CD4-positive, alpha-beta T cell (primary cell): ENCODE measurements at places on chromosomes 7 and 10. TPM values are rescaled to one million over a fixed set of nuclear protein-coding genes. Genes with fewer than 3 reads are reported as not detected.

Gene MNX1
- not detected for total RNA-seq

Gene RAPGEF5
- total RNA-seq, result not detected

GRCh38 chr7:126001349-126001748 is 1071.7 kb upstream of the POT1 start:
- DNase-seq, result no peak
- no peak overlapping the region for H3K27ac ChIP-seq

- H3K36me3 ChIP-seq, result no peaks in the 10 kb centered on the region
- H3K27me3 ChIP-seq, result no peaks in the 10 kb centered on the region
- no peaks in the 10 kb centered on the region for H3K4me1 ChIP-seq
- no peak for DNase-seq
Measured at GRCh38 chr7:157795199-157795598, 458.4 kb downstream of the DNAJB6 start.

DNA sequence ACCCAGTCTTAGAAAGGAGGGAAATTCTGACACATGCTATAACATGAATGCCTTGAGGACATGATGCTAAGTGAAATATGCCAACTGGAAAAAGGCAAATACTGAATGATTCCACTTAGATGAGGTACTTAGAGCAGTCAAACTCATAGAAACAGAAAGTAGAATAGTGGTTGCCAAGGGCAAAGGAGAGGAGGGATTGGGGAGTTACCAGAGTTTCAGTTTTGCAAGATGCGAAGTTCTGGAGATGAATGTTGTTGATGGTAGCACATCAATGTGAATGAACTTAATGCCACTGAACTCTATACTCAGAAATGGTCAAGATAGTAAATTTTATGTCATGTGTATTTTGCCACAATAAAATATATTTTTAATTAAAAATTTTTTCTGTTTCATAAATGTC is 38.9 kb downstream of the DRGX start:
- no peak for DNase-seq
- no peak overlapping the region for H3K4me3 ChIP-seq
- no peaks in the 10 kb centered on the region for H3K4me1 ChIP-seq
- H3K36me3 ChIP-seq, result no peaks in the 10 kb centered on the region
- H3K27ac ChIP-seq, result no peak overlapping the region

DNA sequence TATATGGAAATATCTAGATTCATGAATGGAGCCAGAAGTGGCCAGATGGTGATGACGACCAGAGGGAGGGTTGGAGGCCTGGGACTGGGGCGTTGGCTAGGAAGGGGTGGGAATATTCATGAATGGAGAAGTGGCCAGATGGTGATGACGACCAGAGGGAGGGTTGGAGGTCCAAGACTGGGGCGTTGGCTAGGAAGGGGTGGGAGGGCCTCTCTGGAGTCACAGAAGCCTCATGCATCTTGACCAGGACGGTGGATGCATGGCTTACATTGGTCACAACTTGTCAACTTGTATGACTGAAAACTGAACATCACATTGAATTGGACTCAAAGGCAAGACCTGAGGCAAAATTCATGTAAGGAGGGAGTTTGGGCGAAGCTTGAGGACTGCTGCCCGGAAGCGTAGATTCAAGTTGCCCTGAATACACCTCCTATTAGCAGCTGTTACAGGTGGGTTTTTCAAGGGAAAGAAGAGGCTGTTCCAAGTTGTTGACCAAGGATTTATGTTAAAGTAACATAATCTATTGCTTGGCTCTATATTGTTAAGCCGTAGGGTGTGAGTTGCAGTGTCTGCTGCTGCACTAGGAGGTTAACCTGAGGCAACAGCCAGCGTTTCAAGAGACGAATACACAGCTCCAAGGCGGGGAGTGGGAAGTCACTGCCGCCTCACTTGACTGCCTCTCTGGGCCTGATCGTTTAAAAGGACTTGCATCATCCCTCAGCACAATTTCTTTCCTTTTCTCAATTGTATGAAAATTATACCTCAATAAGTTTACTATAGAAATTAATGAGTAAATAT is 55.1 kb upstream of the FAM20C start:
- no peaks in the 10 kb centered on the region for H3K36me3 ChIP-seq
- H3K4me3 ChIP-seq, result no peak overlapping the region
- H3K27ac ChIP-seq, result no peak overlapping the region
- H3K4me1 ChIP-seq, result no peaks in the 10 kb centered on the region
- H3K27me3 ChIP-seq, result no peaks in the 10 kb centered on the region
- DNase-seq, result no peak

GRCh38 chr7:39504963-39505362 is 61.2 kb upstream of the YAE1 start:
- peaks cover 4% of the 10 kb centered on the region for H3K4me1 ChIP-seq
- H3K27ac ChIP-seq, result no peak overlapping the region
- no peak overlapping the region for H3K4me3 ChIP-seq

DNA sequence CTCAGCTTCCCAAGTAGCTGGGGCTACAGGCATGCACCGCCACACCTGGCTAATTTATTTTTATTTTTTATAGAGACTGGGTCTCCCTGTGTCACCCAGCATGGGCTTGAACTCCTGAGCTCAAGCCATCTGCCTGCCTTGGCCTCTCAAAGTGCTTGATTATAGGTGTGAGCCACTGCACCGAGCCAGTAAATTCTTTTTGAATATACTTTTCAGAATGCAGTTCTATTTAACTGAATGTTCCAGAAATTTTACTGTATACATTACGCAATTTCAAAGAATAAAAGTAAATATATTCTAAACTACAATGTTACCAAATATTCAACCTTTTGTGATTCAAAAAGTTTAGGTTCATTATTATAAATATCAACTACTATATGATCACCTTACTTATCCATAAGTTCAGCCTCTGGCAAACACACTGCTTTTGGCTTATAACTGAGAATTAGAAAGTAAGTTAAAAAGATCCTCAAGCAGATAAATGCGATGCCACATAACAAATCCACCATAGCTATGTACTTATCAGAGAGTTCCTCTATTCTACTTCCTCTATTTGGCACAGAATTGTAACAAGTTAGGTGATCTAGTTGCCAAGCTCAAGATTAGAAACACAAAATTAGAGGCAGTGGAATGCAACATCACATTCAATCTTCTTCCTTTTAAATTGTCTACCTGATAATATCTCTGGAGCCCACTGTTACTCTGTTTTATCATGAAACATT is 118.2 kb downstream of the ANK3 start:
- DNase-seq, result no peak
- no peaks in the 10 kb centered on the region for H3K27me3 ChIP-seq
- no peaks in the 10 kb centered on the region for H3K4me1 ChIP-seq
- H3K36me3 ChIP-seq, result peaks cover 4% of the 10 kb centered on the region

DNA sequence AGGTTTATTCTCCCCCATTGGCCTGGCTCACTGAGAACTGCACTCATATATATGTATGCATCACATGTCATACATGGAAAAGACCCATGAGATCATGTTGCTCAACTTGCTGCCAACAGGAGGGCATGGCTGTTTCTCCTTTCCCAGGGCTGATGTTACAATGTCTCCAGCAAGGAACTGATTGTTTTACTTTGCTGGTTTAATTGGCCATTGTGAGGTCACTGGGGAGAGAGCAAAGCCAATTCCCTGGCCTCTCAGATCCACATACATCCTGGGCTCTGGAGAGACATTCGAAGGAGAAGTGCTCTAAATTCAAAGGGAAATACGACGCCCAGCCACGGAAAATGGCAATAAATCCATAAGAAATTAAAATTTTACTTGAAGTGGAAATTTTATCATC is 287.8 kb downstream of the WDR11 start:
- DNase-seq, result no peak
- H3K4me1 ChIP-seq, result no peaks in the 10 kb centered on the region
- no peak overlapping the region for H3K4me3 ChIP-seq
- no peaks in the 10 kb centered on the region for H3K27me3 ChIP-seq

DNA sequence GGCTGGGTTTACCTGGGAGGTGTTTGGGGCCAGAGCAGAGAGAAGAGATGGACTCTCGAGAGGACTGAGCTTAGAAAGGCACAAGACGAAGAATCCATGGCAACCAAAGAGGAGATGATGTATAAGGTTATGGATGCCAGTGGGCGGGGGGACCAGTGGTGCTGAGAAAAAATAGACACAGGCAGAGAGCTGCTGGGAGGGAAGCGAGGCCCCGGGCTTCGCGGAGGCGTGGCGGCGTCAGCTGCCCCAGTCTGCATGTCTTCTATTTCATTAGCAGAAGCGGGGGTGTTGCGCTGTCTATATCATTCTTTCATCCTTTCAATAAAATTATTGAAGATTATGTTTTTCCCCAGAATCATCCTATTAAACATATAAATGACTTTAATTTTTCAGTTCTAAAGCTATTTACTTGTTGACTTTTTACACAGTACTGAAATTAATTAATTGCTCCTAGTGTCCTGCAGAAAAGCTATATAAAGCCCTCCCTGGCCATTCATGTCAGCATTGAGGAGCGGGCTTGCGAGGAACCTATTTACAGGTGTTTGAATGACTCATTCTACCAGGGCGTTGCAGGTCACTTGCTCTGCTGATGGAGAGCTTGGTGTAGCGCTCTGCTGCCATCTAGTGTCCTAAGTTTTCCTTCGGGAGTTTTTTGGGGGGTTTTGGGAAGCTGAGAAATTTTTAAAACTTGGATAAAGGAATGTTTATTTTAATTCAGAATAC is 42.9 kb upstream of the BHLHA15 start:
- no peak overlapping the region for H3K27ac ChIP-seq
- no peak overlapping the region for H3K4me3 ChIP-seq
- H3K4me1 ChIP-seq, result no peaks in the 10 kb centered on the region
- peak; percentile 79 for DNase-seq
- H3K27me3 ChIP-seq, result no peaks in the 10 kb centered on the region

- no peak for DNase-seq
- H3K4me3 ChIP-seq, result no peak overlapping the region
- H3K27me3 ChIP-seq, result peaks cover 4% of the 10 kb centered on the region
Measured at GRCh38 chr10:89921403-89921802, 220.0 kb downstream of the KIF20B start.

DNA sequence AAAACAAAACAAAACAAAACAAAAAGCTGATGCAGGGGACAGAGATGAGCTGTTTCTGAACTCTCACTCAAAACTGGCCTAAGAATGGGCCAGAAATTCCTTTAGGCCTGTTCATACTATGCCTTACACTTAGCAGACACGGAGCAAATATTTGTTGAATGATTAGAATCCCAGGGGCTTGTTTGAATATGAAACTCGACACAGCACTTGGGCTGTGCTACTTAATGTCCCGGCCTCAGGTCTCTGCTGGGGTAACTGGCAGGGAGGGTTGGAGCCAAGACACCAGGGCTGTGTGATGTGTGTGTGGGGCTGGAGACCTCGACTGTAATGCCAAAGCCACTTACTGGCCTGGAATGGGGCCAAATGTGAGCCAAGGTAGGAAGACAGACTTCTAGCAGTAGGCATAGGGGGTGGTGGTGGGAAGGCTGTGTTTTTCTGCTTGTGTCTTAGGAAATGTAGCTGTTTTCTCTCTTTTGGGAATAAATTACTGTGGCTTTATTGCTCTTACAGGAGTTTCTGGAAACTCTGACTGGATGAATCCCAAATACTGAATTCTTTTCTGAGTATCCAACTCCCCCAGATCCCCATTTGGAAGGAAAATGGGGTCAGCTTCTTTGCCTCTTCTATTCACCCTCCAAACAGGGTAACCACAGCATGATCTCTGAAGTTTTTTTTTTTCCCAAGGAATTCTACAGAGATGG is 66.7 kb downstream of the EMX2 start:
- H3K4me1 ChIP-seq, result no peaks in the 10 kb centered on the region
- no peak overlapping the region for H3K4me3 ChIP-seq
- H3K27ac ChIP-seq, result no peak overlapping the region
- no peak for DNase-seq
- no peaks in the 10 kb centered on the region for H3K36me3 ChIP-seq
